ENCODE measurements at places on chromosomes 6 and 20. TPM values are rescaled to one million over a fixed set of nuclear protein-coding genes. Genes with fewer than 3 reads are reported as not detected.

The ACSS1 gene
- total RNA-seq, result 9.4 TPM

DNA sequence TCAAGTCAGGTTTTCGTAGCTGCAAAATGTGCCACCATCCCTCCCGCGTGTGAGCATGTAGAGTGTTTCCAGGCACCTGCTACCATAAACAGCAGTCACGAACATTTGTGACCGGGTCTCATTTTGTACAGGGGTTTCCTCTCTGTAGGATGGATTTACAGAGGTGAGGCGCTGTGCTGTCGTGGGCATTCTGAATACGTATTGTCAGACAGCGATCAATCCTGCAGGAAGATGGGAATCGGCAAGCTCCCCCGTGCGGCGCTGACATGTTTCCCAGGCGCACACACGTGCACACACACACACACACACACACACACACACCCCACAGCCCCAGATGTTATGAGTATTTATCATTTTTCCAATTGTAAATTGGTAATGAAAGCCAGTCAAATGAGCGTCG is 15.8 kb downstream of the ANKRD60 start:
- no peak for DNase-seq

GRCh38 chr6:141610741-141611140 is 522.0 kb upstream of the GJE1 start:
- DNase-seq, result no peak

DNA sequence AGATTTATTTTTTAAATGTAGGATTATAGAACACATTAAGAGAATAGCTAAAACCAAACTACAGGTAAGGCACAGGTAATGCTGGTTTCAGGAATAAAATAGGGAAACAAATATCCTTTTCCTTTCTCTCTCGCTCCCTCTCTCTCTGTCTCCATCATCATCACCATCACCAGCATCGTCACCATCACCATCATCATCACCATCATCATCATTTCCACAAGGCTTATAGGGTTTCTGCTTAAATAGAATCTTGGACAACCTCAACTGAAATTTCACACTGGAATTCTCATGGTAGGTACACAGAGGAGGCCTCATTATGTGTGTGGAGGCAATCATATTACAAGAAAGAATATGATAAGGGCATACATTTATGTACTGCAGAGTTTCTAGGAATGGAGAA is 823.6 kb downstream of the MAFB start:
- no peak for DNase-seq

DNA sequence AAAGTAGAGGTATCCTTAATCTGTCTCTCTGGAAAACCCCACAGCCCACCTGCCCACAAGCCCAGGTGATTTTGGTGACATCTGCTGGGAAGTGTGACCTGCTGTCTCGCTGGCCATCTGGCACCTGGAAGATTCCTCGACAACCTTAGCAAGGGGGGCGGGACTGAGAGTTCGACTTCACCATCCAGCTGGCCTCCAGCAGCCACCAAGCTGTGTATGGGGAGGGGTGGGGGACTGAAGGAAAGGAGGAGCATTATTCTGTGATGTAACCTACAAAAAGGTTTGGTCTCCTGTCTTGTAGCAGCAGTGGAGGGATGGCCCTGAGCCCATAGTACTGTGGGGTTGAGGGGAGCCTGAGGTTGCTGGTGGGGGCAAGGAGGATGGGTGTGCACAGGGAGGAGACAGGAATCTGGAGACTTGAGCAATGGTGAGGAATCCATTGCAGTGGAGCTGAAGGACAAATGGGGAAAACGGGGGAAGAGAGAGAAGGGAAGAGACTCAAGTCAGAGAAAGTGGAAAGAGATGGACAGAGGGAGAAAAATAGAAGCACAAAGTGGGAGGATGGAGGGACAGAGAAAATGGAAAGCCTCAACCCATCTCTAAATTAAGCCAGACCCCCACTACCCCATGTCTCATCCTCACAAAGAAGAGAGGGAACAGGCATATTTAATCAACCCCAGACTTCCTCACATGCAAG is 4.0 kb downstream of the LY6G6F start:
- DNase-seq, result no peak

Data from activated naive CD4-positive, alpha-beta T cell treated with anti-CD3 and anti-CD28 coated beads for 36 hours (primary cell).